ENCODE measurements at places on chromosomes 11 and 22. TPM values are rescaled to one million over a fixed set of nuclear protein-coding genes. Genes with fewer than 3 reads are reported as not detected.

DNA sequence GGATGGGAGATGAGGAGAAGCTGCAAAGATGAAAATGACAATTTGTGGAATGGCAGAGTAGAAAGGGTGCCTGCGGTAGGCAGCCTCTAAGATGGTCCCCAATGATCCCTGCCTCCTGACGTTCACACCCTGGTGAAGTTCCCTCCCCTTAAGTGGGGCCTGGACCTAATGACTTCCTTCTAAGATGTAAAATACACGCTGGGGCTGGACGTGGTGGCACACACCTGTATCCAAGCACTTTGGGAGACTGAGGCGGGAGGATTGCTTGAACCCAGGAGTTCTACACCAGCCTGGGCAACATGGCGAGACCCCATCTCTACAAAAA, 60.7 kb upstream of the CREB3L1 start:
- no peak overlapping the region for H3K4me3 ChIP-seq
- no peaks in the 10 kb centered on the region for H3K4me1 ChIP-seq
- DNase-seq: no peak
- no peaks in the 10 kb centered on the region for H3K36me3 ChIP-seq

Gene SLC6A5
- total RNA-seq: not detected

Gene EIF3D
- 164 TPM for total RNA-seq

Gene PDGFD
- 1.7 TPM for total RNA-seq

Gene TBX10
- 16.9 TPM for total RNA-seq

Gene MOGAT2
- total RNA-seq: 430 TPM

DNA sequence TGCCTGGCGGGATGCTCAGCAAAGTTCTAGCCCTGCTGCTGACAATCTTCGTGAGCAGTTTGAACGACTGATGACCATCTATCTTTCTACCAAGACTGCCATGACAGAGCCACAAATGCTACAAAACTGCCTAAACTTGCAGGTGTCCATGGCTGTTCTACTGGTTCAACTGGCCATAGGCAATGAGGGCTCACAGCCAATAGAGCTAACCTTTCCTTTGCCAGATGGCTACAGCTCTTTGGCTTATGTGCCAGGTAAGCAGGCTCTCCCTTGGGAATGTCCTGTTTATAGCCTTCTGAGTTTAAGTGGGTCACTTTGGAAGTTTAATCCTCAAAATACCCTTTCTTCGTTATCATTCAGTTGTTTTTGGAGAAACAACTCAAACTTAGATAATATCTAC, 20.1 kb downstream of the UBE4A start:
- DNase-seq: no peak
- H3K36me3 ChIP-seq: peaks cover 98% of the 10 kb centered on the region

GRCh38 chr22:30211124-30211820, 35.3 kb downstream of the LIF start:
- no peak for DNase-seq
- H3K27ac ChIP-seq: no peak overlapping the region
- H3K4me3 ChIP-seq: no peak overlapping the region
- H3K27me3 ChIP-seq: no peaks in the 10 kb centered on the region
- no peaks in the 10 kb centered on the region for H3K4me1 ChIP-seq
- H3K36me3 ChIP-seq: no peaks in the 10 kb centered on the region

- no peaks in the 10 kb centered on the region for H3K36me3 ChIP-seq
- H3K4me1 ChIP-seq: no peaks in the 10 kb centered on the region
- H3K27ac ChIP-seq: no peak overlapping the region
- no peaks in the 10 kb centered on the region for H3K27me3 ChIP-seq
- H3K4me3 ChIP-seq: no peak overlapping the region
These were observed 541.7 kb downstream of the METTL15 start for GRCh38 chr11:28649922-28650321.

- H3K4me3 ChIP-seq: no peak overlapping the region
- H3K27ac ChIP-seq: peak overlapping the region; percentile 43
- no peaks in the 10 kb centered on the region for H3K4me1 ChIP-seq
These were observed 26.9 kb downstream of the SNAP29 start for GRCh38 chr22:20885557-20886323.

Gene CD248
- total RNA-seq: 44.6 TPM
